Suprapubic skin (tissue), 4 donors: ENCODE measurements at places on chromosomes 11 and 22. TPM values are rescaled to one million over a fixed set of nuclear protein-coding genes. Genes with fewer than 3 reads are reported as not detected.

DNA sequence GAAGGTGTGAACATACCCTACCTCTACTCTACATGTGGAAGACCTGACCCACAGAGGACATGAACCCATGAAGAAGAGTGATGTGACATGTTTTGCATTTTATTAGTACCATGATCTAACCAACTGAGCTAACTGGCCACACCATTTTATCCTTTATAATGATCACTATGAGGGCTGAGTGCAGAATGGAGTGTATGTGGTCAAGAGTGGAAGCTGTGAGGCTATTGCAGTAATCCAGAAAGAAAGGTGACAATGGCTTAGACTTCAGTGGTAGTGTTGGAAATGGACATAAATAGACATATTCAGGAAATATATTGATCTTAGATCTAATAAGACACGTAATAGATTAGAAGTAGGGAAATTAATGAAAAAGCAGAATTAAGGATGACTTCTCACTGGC is 3.8 kb downstream of the SRSF8 start:
- DNase-seq = no peak

DNA sequence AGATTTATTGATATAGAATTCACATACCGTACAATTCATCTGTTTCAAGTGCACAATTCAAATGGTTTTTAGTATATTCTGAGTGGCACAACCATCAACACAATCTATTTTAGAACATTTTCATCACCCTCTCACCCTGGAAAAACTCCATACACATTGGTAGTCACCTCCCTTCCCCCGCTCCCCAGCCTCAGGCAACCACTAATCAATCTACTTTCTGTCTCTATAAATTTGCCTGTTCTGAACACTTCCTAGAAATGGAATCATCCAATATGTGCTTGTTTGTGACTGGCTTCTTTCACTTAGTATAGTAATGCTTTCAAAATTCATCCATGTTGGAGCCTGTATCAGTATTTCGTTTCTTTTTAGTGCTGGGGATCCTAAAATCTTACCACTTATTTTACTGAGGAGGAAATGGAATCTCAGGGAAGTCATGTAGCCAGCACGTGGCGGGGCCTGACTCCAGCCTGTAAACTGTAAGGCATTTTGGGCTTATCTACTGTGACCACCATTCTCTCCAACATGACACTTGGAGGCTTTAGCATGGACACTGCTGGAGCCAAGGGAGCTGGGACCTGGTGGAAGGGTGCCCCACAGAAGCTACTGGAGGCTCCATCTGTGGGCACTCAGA is 905 bp upstream of the UCP3 start:
- DNase-seq = no peak

DNA sequence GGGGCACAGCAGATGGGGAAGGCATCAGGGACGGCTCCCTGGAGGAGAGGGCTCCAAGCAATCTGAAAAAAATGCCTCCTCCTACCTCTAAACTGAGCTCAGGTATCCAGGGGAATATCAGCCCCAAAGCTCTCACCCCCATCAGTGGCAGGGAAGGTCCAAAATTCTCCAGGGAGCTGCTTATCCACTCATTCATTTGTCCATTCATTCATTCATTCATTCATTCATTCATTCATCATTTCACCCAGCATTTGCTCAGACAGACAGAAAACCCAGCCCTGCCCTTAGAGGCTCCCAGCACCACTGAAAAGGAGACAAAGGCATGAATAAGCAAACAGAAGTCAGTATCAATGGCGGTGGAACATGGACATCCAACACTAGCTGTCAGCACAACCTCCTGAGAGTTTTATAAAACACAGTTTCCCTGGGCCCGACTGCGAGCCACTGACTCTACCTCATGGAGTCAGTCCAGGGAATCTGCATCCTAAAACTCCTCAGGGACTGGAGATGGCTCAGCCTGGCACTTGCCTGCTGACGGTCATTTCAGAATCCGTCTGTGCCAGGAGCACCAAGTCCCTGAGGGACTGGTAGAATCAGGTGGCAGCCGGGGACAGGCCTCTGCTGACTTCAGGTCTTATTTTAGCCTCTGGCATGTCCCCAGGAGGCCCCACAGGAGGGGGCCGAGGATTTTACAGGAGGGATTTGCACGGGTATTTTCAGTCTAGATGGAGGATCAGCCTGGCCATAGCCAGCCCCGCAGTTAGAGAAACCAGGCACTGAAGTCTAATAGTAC is 164.6 kb downstream of the MN1 start:
- no peak for DNase-seq

GRCh38 chr11:134516529-134516928 is 104.5 kb upstream of the B3GAT1 start:
- DNase-seq = peak; percentile 55

GRCh38 chr11:129596351-129596750 is 219.3 kb upstream of the TMEM45B start:
- DNase-seq = no peak

Gene LIF
- total RNA-seq = 4.2 TPM
